Right lobe of liver (tissue), 6 donors: ENCODE measurements at places on chromosomes 13 and 19.

DNA sequence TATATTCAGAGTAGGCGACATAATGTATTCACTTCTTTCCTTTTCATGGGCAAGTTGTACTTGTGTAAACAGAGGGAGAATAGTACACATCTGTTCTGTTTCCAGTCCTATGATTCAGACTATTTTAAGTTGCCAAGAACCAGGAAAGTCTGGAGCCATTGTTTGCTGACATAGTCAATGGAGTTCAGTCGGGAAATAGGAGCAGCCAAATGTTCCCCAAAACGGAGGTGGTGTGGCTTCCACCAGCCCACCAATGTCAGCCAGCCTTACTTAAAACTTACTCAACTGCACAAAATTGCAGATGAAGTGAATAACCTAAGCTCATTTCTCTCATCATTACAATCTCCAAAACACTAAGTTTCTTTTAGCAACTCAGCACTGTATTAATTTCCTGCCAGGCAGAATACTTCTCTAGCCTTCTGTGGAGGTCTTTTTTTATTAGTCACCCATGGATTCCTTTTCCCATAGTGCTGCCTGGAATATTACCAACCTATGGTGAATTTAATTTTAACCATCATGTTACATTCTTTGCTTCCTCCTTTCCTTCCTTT, 22.3 kb upstream of the CSNK1A1L start:
- DNase-seq: no peak

GRCh38 chr19:28691683-28692082, 521.3 kb downstream of the UQCRFS1 start:
- DNase-seq: no peak

DNA sequence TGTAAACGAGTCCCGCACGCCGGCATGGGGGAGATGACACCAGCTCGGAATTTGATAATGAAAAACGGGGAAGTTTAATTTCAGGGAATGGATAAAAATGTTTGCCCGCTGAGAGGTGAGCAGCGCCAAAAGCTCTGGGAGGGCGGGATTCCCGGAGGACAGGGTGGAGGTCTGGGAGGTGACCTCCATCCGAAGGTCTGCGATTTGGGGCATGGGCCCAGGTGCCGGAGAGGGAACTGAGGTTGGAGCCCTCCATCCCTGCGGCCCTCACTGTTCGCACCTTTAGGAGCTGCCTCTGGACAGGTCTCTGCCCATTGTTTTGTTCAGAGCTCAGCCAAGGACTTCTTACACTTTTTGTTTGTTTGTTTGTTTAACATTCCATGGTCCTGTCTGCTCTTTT, 129.8 kb downstream of the URI1 start:
- DNase-seq: no peak

DNA sequence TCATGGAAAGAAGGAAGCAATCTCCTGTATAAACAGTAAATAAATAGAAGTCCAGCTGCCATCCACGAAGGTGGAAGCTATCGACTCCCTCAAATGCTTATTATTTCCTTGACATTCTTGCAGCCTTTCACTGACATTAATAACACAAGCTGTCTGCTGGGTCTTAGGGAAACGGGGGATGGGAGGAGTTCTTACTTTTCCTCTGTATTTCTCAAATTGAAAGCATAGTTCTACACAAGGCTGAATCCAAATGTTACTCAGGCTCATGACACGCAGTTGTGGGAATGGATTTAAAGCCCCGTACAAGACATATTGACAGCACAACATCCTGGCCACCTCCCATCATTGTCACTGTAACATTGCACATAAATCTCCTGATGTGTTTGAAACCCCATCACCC, 4.0 kb downstream of the SERPINE3 start:
- no peak for DNase-seq

DNA sequence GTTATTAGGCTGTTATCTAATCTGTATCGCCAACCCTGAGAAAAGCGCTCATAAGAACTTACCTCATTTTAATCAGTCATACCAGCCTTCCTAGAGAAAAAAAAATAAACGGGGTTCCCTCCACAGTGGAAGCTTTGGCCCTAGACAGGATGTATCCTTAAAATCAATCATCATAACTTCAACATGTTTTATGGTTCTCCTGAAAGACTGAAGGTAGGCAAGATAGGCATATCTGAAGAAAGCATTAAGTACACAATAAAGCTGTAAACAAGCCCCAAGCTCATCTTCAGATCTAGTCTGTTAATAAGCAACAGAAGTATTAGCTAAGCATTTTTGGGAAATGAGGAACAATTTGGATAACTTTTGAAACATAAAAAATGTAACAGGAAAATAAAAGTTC, 18.7 kb upstream of the SERP2 start:
- no peak for DNase-seq

DNA sequence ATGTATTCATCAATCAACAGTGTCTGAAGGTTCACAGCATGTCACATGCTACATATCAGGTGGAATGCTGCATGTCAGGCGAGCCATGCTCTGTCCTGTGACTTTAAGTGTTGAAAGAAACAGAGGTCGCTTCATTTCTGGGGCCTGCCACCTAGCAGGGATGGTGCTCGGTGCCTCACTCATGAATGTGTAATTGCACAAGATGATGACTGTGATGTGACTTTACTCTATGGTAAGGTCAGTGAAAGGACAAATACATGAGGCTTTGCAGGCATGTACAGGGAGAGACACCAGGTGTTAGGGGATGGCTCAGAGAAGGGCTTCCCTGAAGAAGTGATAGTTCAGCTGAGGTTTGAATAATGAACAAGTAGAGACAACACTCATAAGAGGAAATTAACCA, 66.7 kb downstream of the FRY start:
- no peak for DNase-seq
